ENCODE measurements at places on chromosomes 3 and 15.

DNA sequence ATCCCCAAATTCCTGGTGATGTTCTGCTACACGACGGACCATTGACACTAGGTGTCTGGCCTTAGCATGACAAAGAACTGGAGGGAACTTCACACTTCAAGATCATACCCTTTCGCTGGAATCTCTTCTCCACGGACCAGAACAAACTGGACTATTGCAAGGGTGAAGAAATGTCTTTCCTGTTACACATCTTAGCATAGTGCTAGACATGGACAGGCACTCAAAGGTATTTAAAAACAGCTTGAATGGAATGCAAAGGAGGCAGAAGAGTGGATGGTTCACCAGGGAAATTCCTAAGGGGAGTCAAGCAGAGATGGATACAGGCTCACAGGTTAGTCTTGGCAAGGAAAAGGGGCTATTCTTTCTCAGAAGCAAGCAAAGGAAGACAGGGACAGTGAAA lies 33.5 kb upstream of the PDZRN3 start:
- no peak for DNase-seq

DNA sequence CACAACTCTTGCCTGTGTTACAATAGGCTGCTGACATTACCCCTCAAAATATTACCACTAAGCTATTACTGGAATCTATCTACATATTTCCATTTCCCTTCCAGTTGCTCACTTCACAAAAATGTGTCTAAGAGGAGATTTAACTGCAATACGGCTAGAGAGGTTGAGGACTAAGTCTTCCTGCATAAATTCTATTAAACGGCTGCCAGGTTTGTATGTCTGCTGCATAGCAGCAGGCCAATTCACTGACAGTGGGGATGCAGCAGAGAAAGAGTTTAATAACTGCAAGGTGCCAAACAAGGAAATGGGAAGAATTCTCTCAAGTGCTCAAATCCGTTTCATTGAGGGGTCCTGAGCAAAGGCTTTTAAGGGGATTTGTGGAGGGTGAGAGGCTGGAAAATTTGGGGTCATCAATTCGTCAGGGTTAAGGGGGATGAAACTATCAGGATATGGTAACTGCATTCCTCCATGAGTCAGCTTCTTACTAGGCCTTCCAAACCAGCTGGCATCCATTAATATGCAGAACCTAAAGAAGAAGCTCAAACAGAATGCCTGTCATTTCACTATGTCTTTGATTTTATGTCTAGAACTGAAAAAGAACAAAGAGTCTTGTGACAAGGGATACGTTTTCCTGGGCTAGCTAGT lies 675.6 kb downstream of the TBL1XR1 start:
- DNase-seq: no peak

- no peak for DNase-seq
Measured at GRCh38 chr3:47005212-47006144, 26.0 kb downstream of the NBEAL2 start.

GRCh38 chr3:179825527-179826246 lies 172.8 kb downstream of the USP13 start:
- DNase-seq: no peak

GRCh38 chr3:129536804-129537203 lies 6.2 kb upstream of the H1-8 start:
- DNase-seq: no peak

DNA sequence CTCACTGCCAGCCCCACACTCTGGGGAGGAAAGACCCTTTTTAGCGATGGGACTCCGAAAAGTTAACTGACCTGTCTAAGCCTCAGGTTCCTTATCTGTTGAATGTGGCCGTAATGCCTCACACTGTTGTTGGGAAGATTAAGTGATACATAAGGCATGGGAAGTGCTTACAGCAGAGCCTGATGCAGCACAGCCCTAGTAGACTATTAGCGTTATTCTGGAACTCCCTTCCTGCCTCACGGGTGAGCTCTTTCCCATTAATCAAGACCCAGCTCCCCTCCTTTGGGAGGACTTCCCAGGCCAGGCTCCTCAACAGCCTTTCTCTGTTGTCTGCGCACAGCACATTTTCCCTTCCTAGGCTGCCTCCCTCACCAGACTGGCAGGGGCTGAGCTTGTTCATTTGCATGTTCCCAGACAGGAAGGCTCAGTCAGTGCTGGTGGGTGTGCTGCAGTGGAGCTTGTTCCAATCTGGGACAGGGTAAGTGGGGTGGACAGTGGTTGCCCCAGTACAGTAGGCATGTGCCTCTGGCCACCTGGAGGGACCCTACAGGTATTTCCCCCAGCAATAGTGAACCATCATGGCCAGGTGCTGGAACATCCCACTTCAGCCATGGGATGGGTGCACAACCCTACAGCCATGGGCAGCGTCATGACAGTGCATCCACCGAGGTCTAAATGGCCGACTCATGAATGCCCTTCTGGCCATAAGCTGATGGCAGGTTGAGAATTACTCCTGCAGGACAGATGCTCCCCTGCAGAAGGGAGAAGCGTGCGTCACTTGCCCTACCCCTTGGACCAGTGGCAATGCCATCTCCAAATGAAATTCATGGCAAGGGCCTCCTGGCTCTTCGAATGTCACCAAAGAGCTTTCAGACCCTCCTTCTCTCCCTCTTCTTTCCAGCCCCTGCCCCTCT lies 5.8 kb upstream of the PSTPIP1 start:
- no peak for DNase-seq

DNA sequence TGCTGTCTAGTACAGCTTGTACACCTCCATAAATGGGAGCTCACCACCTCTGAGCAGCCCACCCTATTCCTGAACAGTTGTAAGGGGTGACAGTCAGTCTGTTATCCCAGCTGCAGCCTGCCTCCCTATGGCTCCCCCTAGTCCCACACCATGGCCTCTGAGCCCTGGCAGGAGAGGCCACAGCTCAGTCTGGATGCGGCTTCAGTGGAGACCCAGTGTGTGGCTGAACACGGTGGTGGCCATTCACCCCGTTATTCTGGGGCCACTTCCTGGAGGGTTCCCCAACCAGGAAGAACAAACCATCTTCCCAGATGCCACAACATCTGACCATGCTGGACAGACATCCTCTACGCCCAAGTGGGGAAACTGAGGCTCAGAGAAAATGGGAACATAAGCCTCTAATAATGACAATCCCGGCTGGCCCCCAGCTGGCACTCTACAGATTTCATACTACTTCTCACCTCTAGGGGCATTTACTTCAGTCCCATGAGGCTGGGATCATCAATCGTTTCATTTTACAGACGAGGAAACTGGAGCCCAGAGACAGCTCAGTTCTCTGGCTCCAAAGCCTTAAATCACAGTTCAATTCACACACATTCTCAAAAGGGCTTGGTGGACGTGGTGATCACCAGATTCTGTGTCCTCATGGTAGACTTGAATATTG lies 9.2 kb upstream of the GRIP2 start:
- no peak for DNase-seq

GRCh38 chr15:85477730-85478129 lies 97.3 kb downstream of the AKAP13 start:
- no peak for DNase-seq

- DNase-seq: peak; percentile 31
Measured at GRCh38 chr3:120344349-120344748, 4.8 kb downstream of the LRRC58 start.

DNA sequence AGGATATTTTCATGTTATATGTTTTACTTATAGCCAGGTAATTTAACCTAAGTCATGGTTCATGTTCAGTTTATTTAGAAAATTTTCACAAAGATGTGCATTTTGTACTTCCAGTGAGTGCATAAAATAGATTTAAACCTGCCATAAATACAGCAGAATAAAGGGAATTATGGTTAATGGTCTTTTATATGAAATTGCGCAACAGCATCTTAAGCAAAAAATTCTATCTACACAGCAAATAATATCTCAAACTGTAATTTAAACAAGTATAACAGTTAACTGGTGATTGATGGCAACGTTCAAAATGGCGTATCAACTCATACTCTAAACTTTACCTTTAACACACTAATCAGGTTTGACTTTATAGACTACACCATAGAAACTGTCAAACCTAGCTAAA lies 97.6 kb downstream of the ROBO1 start:
- DNase-seq: no peak

- no peak for DNase-seq
Measured at GRCh38 chr3:127124120-127124519, 68.8 kb upstream of the PRR23E start.

DNA sequence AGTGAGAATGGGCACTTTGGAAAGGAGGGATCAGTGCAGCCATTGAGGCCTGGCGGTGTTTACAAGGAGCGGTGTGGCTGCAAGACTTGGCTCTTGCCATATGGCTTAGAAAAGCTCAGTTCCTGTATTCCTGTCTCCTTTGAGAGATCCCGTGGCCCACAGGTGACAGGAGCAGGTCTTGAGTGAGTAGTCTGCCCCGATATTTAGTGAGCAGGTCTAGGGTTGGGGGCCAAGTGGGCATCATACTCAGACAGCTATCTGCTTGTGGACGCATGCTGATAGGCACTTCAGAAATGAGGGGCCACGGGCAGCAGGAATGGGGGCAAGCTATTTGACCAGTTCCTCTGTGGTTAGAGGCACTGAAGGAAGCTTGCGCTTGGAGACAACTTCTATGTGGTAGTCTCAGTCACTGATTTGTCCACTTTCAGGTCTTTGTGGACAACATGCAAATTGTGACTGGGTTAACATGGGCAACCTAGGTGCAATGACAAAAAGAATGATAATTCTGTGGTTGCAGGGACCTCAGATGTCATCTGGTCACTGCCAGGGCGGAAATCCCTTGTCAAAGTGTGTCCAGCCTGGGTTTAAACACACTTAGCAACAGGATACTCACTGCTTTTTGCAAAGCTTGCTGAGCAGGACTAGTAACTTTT lies 1.1 kb downstream of the TMED3 start:
- DNase-seq: no peak
